ENCODE measurements at places on chromosomes 13 and 19.
A peak's percentile ranks its signal among the peaks of the same experiment; 100 is the strongest.

DNA sequence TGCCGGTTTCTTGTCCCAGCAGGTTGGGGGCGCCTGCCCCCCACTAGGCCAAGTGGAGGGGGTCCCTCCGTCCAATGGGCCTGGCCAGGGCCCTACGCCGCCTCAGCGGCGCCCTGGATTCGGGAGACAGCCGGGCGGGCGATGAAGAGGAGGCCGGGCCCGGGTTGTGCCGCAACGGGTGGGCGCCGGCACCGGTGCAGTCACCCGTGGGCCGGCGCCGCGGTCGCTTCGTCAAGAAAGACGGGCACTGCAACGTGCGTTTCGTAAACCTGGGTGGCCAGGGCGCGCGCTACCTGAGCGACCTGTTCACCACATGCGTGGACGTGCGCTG, 6.2 kb downstream of the KCNJ14 start:
- no peak for DNase-seq

- DNase-seq = no peak
These were observed 1151.0 kb downstream of the DIAPH3 start for GRCh38 chr13:59012731-59013130.

DNA sequence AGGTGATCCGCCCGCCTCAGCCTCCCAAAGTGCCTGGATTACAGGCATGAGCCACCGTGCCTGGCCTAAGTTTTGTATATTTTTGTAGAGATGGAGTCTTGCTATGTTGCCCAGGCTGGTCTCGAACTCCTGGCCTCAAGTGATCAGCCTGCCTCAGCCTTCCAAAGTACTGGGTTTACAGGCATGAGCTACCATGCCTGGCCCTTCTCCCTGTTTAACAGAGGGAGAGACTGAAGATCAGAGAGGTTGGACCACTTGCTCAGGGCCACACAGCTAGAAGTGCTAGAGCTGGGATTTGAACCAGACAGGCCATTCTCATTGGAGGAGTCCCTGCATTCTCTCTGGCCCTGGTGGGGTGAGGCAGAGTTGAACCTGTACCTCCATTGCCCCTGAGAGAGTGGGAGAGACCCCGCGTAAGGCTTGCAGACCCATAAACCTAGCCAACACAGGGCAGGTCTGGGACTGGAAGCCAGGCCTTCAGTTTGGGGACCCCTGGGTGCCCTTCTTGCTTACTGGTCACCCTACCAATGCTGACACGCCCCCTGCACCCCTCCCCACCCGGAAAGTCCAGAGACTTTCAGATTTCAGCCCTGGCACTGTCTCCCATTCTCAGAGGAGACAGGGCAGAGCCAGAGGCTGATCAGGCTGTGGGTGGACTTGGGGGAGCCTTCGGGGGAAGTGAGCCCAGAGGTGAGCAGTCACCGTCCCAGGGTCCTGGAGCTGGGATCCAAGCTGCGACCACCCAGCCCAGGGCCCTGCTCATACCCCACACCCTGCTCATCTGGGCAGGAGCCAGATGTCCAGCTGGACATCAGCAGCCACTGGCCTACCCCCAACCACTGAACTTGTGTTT, 13.3 kb downstream of the TTYH1 start:
- DNase-seq = no peak

DNA sequence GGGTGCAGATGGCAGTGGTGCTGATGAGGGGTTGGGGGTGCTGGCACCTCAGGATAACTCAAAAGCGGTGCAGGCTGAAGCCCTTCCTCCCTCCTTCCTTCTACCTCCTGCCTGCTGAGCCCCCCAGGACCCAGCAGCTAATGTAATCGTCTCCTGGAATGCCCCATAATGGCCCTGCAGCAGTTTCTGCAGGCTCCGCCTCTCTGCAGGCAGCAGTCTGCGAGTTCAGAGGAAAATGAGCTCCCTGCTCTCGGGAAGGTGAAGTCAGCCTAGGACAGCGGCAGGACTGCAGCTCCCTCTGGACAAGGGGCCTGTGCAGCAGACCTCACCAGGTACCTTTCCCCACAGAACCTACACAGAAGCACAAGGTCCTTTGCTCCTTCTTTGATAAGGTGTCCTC, 130.9 kb downstream of the ZDHHC20 start:
- DNase-seq = no peak

- DNase-seq = peak; percentile 59
These were observed 23.5 kb downstream of the COL5A3 start for GRCh38 chr19:9986787-9987281.

- DNase-seq = no peak
These were observed 4.5 kb downstream of the BICRA start for GRCh38 chr19:47613165-47614020.

- DNase-seq = no peak
These were observed 750.6 kb downstream of the DIAPH3 start for GRCh38 chr13:59413126-59413525.

GRCh38 chr19:11364296-11364904, 9.2 kb downstream of the PLPPR2 start:
- DNase-seq = no peak

DNA sequence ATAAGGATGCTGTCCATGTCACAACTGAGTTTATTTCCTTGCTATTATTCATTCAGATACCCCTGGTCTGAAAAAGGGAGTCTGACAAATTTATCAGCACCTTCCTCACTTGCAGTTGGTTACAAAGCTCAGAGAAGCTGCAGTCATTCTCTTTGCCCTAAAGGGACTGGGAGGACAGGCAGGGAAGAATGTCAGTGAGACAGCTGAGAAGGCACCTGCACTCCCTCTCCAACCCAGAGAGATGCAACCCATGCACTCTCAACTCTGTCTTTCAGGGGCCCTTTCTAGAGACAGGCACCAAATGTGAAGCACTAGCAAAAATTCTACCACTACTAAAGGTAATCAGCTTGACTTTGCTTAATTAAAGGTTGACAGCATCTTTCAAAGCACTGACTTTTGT, 83.3 kb downstream of the CRYL1 start:
- DNase-seq = no peak

GRCh38 chr19:11452620-11453310, 17.3 kb downstream of the PRKCSH start:
- DNase-seq = no peak

GRCh38 chr13:111658145-111659100, 338.0 kb downstream of the TEX29 start:
- no peak for DNase-seq

GRCh38 chr19:6925386-6925785, 38.0 kb downstream of the ADGRE1 start:
- no peak for DNase-seq

GRCh38 chr13:101346942-101347728, 69.2 kb downstream of the NALCN start:
- no peak for DNase-seq

DNA sequence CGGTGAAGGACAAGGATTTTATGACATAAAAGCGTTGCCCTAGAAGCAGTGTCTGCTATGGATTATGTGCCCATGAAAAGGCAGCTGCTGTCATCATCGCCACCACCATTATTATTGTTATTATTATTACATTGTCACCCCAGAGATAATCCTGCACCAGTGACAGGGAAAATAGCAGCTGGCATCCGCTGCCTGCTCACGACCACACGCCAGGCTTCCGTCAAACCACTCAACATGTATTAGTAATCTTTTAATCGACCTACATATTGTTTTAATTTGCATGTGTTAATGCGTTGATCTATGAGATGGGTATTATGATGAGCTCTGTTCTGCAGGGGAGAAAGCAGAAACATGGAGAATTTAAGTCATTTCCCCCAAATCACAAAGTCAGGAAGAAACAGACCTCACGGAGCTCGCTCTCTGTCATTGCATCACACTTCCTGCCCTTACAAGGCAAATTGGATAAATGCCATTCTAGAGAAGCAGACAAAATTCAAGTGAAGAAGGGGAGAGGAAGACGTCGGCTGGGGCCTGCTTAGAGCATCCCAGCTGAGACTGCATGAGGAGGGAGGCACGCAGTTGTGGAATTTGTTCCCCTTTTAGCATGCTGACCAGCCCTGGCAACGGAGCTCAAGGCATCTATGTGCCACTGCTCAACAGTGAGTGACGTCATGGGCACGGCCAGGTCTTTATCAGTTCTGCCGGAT, at the start of gene FFAR3:
FFAR3 (plus strand) TSS at position 594 of the 707 bp plus-strand sequence. CDS start 431 bp downstream, outside the sequence.
- DNase-seq = peak; percentile 48

DNA sequence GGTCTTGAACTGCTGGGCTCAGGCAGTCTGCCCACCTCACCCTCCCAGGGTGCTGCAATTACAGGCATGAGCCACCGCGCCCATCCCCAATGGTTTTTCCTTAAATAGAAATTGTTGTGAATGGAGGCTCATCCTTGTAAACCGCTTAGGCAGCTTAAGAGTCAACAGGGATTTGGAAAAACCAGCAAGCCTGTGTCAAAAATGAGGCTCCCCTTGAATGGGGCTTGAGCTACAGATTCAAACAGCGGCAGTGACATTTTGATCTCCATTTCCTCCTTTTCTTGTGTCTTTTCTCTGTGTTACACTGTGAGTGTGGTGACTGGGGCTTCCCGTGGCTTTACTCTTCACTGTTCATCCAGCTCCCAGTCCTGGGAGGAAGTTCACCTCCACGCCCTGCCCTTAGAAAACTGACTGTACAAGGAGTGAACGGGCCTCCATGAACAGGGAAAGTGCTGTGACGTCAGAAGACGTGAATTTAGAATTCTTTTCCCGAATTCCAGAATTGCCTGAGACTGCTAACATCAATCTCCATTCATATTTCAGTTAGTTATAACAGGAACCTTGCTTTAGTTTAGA, 15.3 kb upstream of the RAB8A start:
- no peak for DNase-seq

- no peak for DNase-seq
These were observed 33.6 kb upstream of the SLC15A1 start for GRCh38 chr13:98786023-98786422.

- no peak for DNase-seq
These were observed 2.1 kb downstream of the P2RY11 start for GRCh38 chr19:10113592-10113963.

GRCh38 chr13:99527301-99527700, 26.0 kb downstream of the TM9SF2 start:
- DNase-seq = no peak

DNA sequence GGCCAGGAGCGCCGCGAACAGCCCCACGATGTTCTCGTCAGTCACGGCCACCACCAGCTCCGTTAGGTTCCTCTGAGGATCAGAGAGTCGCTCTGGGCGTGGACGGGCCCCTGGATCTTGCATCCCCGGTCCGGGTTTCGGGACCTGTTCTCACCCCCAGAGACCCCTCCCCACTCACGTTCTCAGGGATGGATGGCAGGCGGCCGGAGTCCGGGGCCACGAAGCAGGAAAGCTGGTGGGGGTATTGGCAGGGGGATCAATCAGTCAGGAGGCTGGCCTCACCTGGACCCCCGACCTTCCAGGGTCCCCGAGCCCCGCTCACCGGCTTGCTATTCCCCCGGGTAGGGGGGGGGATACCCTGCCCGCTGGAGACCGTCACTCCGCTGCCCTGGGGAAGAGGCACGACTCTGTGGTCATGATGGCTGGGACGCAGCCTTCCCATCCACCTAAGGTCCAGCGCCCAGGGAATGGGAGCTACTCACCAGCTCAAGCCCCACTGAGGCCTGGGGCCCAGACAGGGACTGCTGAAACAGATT, 4.6 kb downstream of the DENND1C start:
- DNase-seq = no peak

- DNase-seq = no peak
These were observed 107.9 kb downstream of the NALCN start for GRCh38 chr13:101308247-101309013.

DNA sequence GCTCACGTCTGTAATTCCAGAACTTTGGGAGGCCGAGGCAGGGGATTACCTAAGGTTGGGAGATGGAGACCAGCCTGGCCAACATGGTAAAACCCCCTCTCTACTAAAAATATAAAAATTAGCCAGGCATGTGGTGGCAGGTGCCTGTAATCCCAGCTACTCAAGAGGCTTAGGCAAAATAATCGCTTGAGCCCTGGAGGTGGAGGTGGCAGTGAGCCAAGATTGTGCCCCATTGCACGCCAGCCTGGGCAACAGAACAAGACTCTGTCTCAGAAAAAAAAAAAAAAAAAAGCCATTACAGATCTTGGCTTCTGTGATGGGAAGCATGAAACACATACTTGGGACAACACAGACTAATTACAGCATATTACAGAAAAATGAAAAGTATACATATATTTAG, 1404.5 kb upstream of the SPRY2 start:
- DNase-seq = no peak

GRCh38 chr13:43942286-43942685, 62.6 kb downstream of the LACC1 start:
- DNase-seq = no peak

DNA sequence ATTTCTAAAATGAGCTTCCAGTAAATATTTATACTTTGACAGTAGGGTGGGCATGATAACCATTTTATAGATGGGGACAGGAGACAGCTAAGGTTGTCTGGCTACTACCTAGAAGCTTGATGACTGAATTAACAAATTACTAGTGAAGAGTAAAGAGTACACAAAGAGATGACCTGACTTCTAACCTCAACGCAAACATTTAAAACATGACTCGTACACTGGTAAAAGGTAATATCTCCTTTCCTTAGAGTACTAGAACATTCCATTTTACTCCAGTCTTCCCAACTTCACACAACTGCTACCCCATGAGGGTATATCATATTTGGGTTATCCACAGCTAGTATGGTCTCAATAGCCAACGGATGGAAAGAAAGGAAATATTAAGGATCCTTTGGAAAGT, 258.9 kb downstream of the FOXO1 start:
- no peak for DNase-seq

DNA sequence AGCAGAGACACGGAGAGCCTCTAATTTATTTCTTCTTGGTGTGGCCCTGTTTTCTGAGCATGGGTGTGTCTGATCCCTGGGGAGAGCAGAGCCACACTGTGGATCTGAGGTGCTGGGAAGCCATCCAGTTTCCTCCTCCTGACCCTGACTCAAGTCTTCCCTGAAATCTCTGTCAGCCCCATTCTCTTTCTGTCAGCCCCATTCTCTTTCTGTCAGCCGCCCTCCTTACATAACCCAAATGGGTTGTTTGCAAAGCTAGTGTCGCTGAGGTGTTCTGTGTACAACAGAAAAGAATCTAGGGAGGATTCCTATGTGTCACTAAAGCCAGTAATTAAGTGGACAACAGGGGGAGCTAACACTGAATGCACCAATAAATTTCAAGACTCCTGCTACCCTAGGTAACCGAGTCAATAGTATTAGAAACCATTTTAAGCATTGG, 50.2 kb downstream of the LRCH1 start:
- no peak for DNase-seq
